ENCODE measurements at places on chromosomes 3 and 15.

DNA sequence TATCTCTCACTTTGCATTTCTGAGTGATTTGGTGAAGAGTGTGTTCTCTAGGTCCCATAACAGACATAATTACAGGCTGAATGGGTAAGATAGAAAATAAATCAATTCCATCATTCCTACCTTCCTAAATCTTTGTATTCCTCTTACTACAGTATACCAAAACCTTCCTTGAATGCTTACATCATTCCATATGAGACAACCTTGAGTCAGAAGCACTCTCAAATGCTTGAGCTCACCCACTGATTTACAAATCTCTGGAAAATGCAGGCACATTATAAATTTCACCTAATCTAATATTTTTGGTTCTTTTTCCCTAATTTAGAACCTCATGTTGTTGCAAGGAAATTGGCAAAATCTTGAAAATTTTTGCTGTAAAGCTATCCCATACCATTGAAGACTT, 239.1 kb downstream of the CBLB start:
- no peak for DNase-seq

- no peak for DNase-seq
Observed at GRCh38 chr3:166322391-166322790, 485.2 kb upstream of the BCHE start.

DNA sequence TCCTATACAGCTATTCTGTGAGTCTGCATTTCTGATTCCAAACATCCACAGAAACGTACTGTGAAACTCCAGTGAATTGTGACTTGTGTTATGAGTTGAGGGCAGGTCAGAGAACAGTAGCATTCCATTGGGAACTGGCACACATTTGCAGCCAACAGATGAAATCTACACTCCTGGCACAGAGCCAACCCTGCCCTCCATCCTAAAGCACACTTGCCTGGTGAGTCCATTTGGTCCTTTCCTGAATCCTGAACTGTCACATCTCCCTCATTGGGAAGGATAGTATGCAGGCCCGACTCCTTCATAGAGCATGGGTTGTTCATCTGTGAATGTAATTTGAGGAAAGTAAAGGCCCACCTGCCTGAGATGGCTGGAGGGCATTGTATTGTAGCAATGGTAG, 314.3 kb upstream of the RASGRP1 start:
- DNase-seq, result no peak

- DNase-seq, result peak; percentile 82
Observed at GRCh38 chr3:47780741-47781684, 680 bp downstream of the SMARCC1 start.

- DNase-seq, result no peak
Observed at GRCh38 chr3:156983559-156983958, 157.4 kb downstream of the LEKR1 start.

- DNase-seq, result no peak
Observed at GRCh38 chr3:42711491-42712343, 9.1 kb upstream of the HHATL start.

GRCh38 chr3:37161351-37161750, 13.0 kb downstream of the LRRFIP2 start:
- DNase-seq, result no peak

- DNase-seq, result peak; percentile 39
Observed at GRCh38 chr3:141913150-141913811, 36.8 kb downstream of the ATP1B3 start.

DNA sequence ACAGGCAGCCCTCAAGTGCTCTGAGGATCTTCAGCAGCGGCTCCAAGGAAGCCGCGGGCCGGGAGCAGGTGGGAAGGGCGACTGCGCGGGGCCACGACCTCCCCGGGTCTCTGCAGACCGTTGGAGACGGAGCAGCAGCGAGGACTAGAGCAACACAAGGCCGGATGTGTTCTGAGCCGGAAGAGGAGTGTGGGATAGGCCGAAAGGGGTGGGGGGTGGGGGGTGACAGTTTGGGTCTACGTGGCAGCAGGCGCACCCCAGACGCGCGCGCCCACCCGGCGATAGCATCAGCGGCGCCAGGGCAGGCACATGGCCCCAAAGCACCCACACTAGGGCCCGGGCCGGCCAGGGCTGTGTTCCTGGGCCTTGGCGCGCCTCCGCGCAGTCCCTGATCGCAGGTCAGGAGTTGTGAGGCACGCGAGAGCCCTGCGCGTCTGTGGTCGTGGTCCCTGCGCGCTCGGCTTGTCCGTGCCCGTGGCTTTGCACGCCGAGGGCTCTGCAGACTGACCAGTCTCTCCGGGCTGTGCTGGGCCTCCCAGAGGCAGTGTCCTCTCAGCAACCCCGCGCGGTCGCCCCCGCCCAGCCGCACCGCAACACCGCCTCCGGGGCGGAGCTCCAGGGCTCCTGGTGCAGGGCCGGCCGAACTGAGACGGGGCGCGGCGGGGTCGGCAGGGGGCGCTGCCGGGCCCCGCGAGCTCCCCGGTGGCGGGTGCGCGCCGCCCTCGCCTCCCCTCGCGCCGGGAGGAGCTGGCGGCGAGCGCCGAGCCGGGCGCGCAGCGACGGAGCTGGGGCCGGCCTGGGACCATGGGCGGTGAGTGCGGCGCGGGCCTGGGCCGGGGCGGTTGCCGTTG, at the start of gene PXYLP1:
TSS of gene PXYLP1 (plus strand) at position 725 of the 851 bp plus-strand sequence. CDS start 28,351 bp downstream, outside the sequence.
- DNase-seq, result peak; percentile 81

- DNase-seq, result no peak
Observed at GRCh38 chr3:126377211-126377610, 17.5 kb upstream of the CFAP100 start.

DNA sequence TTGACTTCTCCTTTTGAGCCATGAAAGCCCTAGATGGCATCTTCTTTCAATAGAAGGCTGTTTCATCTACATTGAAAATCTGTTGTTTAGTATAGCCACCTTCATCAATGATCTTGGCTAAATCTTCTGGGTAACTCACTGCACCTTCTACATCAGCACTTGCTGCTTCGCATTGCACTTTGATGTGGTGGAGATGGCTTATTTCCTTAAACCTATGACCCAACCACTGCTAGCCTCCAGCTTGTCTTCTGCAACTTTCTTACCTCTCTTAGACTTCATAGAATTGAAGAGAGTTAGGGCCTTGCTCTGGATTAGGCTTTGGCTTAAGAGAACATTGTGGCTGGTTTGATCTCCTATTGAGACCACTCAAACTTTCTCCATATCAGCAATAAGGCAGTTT, 189.8 kb downstream of the PLCL2 start:
- DNase-seq, result no peak

DNA sequence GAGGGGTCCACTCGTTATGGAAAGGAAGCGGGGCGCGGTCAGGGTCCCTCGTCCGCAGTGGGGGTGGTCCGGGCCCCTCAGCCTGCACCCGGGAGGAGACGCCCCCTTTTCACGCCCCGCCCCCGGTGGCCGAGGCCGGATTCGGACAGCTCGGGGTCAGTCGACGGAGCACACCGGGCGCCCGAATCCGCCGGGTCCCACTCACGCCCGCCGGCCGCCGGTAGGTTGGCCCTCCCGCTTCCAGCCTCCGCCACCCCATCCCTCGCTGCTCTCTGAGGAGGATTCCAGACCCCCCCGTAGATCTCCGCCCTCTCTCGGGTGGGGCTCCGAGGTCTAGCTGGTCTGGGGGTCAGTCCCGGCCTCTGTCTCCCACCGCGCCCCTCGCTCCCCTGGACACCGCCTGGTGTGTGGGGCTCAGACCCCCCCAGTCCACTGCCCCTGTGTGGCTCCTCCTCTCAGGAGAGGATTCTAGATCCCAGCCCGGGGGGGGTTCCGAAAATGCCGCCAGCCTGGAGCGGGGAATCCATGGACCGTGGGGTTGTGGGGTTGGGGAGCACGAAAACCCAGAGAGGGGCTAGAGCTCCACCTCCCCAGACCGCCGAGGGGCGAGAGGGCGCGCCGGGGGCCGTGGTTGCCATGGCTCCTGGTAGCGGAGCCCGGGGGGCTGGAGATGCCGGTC, 725 bp downstream of the CHL1 start:
- DNase-seq, result no peak

GRCh38 chr3:101845425-101845824, 3.9 kb upstream of the NFKBIZ start:
- no peak for DNase-seq

DNA sequence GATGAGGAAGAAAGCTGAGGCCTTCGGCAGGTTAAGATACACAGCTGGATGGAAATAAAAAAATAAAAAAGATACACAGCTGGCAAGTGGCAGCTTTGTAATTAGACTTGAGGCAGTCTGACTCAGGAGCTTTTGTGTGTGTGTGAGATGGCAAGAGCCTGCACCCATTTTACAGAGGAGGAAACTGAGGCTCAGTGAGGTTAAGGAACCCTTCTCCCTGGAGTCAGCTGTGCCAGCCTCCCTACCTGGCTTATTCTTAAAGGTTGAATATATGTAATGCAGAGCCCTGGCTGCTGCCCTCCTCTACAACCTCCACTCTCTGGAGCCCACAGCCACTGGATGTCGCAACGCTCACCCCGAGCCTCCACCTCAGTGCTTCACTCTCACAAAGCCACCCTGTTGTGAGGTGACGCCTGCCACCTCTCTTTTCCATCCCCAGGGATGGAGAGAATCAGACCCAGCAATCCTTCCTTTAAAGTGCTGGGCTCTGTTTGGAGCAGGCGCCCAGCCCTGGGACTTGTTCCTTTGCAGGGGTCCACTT, 20.6 kb upstream of the FAM107A start:
- DNase-seq, result no peak

GRCh38 chr15:80739919-80740318, 39.3 kb upstream of the CEMIP start:
- DNase-seq, result no peak

DNA sequence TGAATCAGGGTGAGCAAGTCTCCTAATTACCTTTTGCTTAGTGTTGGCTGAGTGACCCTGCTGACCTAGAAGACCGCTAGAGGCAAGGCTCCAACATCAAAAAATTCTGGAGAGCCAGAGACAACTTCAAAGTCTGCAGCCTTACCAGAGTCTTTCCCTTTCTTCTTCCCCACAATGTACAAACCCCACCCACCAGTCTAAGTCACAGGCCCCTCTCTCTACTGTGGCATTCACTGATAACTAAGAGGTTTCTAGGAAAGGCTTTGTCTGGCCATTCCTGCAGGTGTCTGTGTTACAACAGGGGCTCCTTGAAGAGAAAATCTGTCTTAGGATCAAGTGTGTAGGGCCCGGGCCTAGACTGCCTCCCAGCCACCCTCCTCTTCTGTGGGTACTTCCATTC, 525 bp downstream of the MYH15 start:
- DNase-seq, result no peak

GRCh38 chr3:68999605-69000004, 13.9 kb downstream of the EOGT start:
- no peak for DNase-seq

- no peak for DNase-seq
Observed at GRCh38 chr3:71358243-71358642, 225.3 kb downstream of the FOXP1 start.

DNA sequence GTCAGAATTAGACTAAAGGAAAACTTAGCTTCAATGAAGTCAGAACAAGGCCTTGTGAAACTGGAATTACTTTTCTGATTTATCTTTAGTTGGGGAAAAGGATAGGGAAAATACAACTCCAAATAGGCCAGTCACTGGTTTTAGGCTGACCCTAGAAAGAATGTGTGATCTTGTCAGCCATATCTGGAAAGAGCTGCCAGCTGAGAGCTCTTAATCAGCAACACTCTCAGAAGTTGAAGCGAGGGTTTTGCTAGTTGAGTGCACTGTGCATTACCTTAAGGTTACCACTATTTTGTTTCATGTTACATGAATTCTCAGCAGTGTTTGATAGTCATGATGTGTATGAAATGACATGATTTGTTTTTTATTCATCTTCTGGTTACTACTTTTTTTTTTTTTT, 905.3 kb upstream of the ALCAM start:
- no peak for DNase-seq
